ENCODE measurements at places on chromosomes 5 and 9.

DNA sequence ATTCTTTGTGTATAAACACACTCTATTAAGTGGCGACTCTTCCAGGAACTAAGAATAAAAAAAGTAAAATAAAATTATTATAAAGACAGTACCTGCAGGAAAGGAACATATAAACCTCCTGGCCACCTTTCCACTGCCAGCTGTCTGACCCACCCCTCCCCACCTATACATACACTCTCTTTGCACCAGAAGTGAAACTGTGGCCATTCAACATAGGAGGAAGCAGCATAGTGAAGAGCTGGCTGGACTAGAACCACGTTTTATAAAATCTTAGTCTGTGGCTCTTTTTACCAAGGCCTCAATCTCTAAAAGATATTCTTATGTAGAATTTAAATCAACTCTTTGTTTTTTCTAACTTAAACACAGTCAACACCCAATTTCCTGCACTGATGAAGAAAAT is 289.6 kb downstream of the GABRB2 start:
- DNase-seq, result no peak

DNA sequence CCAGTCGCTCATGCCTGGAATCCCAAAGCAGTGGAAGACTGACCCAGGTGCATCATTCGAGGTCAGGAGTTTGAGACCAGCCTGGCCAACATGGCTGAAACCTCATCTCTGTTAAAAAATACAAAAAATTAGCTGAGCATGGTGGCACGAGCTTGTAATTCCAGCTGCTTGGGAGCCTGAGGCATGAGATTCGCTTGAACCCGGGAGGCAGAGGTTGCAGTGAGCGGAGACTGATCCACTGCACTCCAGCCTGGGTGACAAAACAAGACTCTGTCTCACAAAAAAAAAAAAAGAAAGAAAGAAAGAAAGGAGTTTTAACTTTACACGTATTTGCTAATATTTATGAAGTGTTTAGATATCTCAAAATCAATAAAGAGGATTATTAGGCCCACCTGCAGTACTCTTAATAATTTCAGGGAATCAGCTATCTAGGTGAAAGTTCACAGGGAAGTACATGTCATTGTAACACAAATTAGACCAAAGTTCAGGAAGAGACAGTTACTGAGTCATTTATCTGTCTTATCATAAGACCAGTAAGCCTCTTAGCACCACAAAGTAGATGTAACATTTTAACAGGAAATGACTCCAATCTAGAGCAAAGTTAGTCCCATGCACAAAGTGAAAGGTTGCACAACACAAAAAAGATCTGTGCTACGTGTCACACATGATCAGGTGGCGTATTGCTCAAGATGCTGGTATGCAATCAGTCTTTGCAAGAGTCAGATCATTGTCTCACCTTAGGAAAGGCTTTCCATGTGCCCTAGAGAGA is 34.1 kb upstream of the PLIN2 start:
- DNase-seq, result peak; percentile 19

DNA sequence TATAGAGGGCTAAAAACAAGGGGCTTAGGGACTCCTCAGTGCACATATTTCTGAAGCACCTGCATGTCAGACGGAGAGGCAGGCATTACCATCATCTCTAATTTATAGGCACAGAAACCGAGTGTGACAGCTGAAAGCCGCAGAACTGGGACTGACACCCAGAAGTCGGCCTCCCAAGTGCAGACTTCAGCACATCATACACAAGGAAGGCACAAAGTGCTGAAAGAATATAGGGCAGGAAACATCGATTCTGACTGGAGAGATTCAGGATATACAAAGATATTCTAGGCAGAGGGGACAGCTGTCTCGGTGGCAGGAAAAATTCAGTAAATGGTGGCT is 11.2 kb downstream of the MRPS27 start:
- DNase-seq, result no peak

DNA sequence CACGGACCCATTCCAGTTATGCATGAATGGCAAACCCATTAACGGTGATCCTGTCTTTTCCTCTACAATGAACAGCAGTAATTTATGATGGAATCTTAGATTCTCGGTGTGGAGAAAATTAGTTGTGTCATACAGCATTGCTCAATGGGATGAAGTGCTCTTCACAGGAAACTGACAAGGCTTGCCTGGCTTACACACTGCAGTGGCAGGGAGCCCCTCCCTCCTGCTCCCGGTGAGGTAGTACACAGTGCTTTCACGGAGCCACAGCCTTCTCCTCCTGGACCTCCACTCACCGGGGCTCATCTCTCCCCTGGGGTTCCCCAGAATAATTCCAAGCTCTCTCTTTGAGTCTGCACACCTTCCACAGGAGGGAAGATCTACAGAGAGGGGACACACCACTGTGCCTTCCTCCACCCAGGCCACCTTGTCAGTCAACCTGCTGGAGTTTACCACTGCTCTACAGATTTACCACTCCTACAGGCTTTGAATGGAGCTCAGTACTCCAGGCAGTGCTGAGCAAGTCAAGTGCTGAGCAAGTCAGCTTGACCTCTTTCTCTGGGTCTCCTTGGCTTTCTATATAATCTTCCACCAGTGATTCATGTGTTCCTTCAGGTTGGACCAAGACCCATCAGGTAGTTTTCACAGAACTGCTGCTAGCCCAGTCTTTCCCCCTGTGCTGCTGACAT is 59.1 kb upstream of the TBC1D2 start:
- peak; percentile 40 for DNase-seq

- no peak for DNase-seq
Observed at GRCh38 chr9:92295240-92295790, 1.8 kb upstream of the IARS1 start.

DNA sequence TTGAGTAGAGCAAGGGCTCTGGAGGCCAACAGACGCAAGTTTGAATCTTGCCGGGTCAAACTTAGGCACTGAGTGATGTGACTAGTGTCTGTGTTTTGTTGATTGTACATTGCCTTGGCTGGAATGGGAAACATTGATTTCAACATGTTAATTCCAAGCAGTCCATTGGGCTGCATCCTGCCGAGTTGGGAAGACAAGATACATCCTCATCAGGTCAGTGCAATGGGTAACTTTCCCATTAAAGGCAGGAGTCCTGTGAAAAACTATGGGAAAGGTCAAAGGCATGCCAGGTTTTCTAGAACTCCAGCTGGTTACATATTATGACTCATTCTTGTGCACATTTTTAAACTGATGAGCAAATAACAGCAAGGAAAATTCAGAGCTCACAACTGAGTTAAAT is 126.5 kb upstream of the ABCA1 start:
- no peak for DNase-seq

DNA sequence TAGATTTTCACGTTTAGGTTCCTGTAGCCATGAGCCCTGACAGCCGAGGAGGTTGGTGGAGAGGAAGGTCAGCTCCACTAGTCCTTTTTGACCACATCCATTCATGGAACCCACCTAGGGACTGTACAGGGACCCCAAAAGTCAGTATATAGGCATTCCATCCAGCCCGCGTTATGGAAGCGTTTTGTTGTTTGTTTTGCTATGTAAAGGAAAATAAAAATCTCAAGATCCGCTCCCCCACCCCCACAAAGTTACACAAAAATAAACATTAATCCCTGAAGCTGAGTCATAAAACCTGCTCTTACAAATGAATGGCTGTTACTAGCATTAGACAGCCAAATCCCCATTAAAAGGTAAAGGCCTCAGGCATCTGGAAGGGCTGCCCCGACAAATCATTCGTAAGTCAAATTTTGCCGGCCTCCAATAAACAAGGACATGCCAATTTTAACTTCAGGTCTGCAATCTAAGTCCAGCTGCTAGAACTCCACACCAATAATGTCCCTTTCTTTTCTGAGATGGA is 292.9 kb downstream of the MED10 start:
- no peak for DNase-seq

DNA sequence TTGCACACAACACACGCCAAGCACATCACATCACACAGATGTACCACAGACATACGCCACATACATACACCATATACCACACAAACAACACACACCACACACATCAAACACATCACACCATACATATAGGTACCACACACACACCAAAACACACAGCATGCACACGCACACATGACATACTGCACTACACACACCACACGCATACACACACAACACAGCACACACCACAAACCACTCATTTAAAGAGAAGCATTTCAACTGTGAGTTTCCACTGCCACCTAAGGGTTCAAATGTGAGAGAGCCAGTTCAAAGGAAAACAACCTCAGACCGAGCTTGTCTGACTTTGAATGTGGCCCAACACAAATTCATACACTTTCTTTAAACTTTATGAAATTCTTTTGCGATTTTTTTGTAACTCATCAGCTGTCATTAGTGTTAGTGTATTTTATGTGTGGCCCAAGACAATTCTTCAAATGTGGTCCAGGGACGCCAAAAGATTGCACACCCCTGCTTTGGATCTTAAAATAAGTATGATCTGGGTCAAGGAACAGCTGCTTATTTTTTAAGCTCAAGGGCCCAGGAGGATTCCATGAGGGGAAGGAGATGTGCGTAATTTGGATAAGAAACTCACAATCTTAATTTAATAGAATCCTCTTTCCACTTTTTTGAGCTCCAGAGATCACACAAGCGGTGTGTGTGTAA is 494.6 kb downstream of the GADD45G start:
- peak; percentile 80 for DNase-seq

GRCh38 chr5:132635873-132636272 is 22.1 kb upstream of the IL13 start:
- DNase-seq, result no peak

- no peak for DNase-seq
Observed at GRCh38 chr5:132483661-132484390, 6.7 kb downstream of the IRF1 start.

DNA sequence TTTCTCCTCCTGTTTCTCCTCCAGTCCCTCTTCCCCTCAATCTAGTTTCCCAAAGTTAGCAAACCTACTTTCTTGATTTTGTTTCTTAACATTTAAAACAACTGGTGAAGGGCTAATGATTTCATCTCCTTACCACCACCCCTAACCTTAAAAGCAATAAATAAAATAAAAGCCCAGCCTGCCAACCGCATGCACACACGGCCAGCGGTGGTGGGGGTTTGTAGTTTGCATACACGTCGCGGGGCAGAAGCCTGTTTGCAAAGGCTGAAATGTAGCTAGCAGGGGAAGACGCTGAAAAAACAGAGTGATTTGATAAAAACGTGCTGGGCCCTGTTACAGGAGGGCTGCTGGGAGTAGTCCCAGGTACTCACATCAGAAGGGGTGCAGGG is 1.9 kb upstream of the DMRT2 start:
- no peak for DNase-seq

- no peak for DNase-seq
Observed at GRCh38 chr9:27198190-27198589, 89.2 kb downstream of the TEK start.

DNA sequence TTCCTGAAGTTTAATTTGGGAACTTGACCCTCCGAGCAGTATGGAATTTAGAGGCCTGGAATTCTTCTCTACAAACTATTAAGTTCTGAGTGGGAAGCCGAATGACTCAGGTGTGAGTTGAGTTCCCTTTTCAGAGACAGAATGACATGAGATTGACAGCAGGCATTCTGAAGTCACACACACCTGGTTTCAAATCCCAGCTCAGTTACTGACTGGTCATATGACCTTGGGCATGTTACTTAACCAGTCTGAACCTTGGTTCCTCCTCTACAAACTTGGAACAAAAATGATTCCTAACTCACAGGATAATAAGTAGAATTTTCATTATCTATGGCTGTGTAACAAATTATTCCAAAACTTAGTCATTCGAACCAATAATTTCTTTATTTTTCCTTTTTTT is 45.5 kb upstream of the GPBP1 start:
- no peak for DNase-seq

DNA sequence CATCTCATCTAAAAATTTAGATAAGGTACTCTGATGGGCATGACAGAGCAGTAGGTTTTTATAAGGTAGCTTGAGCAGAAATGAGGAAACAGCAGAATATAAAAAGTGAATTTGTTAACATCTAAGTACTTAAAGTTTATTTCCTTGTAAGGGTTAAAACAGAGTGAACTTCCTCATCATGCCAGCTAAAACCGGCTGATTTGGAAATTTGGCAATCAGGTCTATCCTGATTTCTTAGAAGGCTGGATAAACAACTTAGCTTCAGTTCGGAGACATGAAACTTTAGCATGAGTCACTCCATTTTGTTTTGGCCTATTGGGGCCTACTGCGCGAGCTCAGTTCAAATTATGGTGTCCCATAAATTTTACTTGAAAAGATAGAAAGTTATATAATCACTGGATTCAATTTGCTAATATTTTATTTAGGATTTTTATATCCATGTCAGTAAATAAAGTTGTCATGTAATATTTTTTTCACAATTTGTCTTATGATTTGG is 241.6 kb upstream of the RORB start:
- no peak for DNase-seq

DNA sequence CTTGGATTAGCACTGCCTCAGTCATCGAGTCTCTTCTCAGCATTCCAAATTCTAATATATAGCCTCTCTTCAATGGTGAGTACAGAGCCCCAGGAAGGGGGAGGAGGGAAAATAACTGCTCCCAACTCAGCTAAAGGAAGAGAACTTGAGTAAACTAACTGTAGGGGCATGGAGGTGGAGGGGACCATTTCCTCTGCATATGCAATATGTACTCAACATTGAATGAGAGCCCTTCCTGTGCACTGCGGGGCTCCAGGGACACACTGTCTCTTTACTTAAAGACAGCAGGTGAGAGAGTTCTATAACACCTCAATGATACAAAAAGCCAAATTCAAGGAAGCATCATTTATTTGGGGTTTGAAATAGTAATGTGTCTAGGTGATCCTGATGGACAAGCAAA is 75.1 kb downstream of the GNAQ start:
- no peak for DNase-seq

GRCh38 chr5:43137326-43137725 is 16.6 kb downstream of the ZNF131 start:
- DNase-seq, result no peak

DNA sequence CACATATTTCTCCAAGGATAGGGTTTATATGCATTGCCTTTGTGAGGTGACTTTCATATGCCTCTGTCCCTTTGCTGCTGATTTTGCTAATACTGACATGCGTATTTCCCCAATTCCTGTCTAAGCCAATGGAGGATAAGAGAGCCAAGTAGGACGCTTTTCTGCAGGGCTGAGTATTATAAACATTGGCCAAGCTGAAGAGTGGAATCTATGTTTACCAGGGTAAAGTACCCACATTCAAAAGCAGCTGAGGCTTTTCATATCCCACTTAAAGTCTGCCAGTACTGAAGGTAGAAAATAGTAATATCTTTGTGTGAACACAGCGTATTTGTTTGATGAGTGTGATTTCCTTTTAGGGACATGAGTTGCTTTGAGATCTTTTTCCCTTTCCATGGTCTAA is 128.8 kb upstream of the GPR151 start:
- DNase-seq, result no peak

DNA sequence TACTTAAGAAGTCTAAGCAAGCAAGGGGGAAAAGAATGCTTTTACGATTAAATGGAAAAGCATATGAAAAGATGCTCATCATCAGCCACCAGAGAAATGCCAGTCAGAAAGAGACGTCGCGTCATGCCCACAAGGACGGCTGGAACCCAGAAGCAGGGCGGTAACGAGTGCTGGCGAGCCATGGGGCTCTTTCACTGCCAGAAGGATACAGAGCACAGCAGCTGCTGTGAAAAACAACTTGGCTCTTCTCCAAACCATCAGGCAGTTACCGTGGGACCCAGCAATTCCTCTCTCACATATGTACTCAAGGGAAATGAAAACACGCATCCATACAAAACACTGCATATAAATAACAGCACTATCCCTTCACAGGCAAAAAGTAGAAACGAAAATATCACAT is 95.5 kb downstream of the CAMSAP1 start:
- peak; percentile 20 for DNase-seq
